ENCODE measurements at places on chromosomes 7 and 10.

DNA sequence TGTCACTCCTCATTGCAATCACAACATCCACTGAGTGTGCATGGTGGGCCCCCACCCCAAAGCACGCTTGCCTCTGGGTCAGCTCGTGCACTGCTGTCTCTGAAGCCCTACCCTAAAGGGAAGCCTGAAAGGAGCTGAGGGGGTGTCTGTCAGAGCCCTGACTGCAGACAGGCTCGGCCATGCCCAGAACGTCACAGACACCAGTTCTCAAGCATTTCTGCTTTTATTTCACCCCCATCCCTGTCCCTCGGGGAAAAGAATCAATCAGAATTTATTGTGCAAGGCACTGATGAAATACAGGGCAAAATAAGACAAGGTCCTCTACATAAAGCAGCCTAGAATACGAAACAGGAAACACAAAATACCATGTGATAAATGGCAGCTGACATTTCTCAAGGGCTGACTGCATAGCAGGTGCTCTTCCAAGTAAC lies 231.8 kb downstream of the WDR37 start:
- no peak for DNase-seq

GRCh38 chr10:59047957-59048618 lies 128.4 kb upstream of the PHYHIPL start:
- no peak for DNase-seq

- DNase-seq, result no peak
These were observed 141.6 kb downstream of the TES start for GRCh38 chr7:116351966-116352365.

DNA sequence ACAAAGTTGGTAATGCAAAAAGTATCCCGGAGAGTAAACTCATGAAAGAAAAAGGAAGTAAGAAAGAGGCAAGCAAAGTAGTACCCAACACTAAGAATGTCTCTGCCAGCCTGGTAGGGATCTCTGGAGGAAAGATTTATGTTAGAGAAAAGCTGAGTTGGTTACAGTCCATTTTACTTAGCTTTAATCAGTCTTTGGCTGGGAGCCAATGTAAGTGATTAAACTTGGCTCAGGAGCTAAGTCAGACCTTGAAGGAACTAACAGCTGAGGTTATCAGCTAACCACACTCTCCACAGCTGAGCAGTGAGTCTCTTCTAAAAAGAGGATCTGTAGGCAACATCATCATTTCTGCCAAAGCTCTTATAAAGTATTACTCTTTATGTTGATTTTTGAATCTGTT lies 148.0 kb downstream of the ANKRD7 start:
- DNase-seq, result no peak
